ENCODE measurements at places on chromosomes 6 and 20.
A peak's percentile ranks its signal among the peaks of the same experiment; 100 is the strongest.

- no peak for DNase-seq
Measured at GRCh38 chr6:112310439-112311125, 36.5 kb upstream of the RFPL4B start.

- no peak for DNase-seq
Measured at GRCh38 chr6:158826819-158827501, 7.8 kb upstream of the EZR start.

DNA sequence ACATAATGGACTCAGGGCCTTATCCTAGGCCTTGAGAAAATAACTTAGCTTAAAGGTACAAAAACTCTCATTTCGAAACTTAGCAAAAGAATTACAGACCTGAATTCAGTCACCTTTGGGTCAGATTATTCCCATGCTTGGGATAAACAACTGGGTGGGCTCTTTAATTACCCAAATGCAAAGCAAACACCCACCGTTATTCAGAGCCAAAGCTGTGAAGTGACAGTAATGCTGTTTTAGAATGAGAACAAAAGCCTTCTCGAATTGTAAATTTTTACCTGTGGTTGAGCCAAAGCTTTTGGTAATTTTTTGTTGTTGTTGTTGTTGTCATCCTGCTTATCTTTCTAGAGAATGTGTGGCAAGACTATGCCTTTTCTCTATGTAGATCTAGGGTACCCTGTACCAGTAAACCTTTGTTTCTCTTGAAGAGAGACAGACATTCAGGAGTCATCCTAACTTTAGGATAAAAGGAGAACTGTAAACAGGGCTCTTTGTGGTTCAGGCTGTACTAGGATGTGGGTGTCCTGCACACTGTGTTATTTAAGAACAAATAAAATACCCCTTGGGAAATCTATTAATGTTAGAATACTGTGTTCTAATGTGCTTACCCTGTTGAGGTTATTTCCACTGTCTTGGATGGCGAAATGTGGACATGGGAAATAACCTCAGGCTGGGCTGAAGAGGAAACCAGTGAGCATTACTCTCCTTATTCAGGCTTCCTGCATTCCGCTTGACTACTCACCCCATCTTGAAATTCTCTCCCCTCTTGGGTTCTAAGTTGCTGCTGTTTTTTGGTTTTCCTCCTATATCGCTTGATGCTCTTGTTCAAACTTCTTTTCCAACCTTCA lies 480.7 kb downstream of the CD83 start:
- DNase-seq = no peak

- DNase-seq = peak; percentile 40
Measured at GRCh38 chr6:43020847-43021246, 576 bp upstream of the RRP36 start.

DNA sequence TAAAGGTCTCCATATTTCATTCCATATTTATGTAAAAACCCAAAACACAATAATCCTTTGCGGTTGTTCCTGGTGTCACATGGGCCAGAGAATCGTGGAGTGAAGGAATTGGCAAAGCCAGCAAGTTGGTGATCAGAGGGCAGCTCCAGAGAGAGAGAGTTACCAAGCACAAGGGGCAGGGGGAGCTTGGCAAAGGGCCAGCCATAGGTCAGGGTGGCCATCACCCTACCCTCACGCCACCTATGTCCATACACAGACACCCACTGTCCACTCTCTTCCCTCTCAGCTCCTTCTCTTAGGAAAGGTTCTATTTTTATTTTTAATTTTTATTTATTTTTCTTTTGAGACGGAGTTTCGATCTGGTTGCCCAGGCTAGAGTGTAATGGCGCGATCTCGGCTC lies 163.2 kb upstream of the JARID2 start:
- no peak for DNase-seq

- peak; percentile 67 for DNase-seq
Measured at GRCh38 chr6:21441386-21441785, 152.2 kb upstream of the SOX4 start.

- no peak for DNase-seq
Measured at GRCh38 chr20:58011947-58012610, 216.4 kb downstream of the ANKRD60 start.

DNA sequence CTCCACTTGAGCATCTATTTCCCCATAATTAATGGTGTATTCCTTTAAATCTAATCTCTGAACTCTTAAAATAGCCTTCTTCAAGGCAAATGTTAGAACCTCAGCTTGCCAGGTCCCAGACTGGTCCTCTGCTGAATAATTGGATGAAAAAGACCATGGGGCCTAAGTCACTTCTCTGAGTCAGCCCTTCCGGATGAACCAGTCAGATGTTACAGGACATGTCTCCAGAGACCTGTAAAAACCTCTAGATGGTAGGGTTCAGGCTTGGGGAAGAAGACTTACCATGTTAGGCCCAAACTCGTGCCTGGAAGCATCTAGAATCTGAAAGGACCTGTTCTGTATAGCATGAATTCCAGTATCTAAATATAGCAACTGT lies 97.3 kb downstream of the CDKAL1 start:
- DNase-seq = no peak

DNA sequence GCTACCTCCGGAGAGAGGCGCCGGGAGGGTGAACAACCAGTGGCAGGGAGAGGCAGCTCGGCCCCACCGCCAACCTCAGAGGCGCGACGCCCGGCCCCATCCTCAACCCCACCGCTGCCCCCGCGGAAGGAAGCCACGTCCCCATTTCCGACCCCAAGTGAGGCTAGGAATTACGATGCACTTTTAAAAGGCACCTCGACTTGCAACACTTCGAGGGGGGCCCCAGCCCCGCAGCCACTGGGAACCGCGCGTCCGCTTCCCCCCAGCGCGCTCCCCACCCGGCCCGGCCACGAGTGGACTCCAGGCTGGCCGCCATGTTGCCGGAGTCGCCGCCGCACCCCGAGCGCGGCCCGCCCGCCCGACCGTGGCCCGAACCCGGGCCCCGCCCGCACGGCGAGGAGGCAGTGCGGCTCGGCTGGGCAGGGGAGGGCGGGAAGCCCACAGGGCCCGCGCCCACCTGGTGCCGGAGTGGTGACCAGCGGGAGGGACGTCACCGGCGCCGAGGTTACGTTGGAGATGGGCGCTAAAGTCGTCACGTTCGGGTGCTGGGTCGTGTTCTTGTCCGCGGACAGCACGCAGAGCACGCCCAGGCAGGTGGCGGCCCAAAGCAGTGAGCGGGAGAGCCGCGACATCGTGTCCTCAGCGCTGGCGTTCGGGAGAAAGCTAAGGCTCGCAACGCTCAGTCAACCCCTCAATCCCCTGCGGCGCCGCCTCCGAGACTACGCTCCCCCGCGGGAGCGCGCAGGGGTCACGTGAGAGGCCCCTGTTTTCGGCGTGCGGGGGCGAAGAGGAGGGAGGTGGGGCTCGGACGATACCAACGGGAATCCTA lies at the start of gene CD164:
CD164 (minus strand) TSS at position 721 of the 829 bp plus-strand sequence; CDS start at position 632, 89 bp downstream.
- peak; percentile 98 for DNase-seq

- DNase-seq = no peak
Measured at GRCh38 chr6:2225422-2226392, 19.7 kb downstream of the GMDS start.

GRCh38 chr6:143026696-143027449 lies 33.8 kb upstream of the AIG1 start:
- peak; percentile 57 for DNase-seq

DNA sequence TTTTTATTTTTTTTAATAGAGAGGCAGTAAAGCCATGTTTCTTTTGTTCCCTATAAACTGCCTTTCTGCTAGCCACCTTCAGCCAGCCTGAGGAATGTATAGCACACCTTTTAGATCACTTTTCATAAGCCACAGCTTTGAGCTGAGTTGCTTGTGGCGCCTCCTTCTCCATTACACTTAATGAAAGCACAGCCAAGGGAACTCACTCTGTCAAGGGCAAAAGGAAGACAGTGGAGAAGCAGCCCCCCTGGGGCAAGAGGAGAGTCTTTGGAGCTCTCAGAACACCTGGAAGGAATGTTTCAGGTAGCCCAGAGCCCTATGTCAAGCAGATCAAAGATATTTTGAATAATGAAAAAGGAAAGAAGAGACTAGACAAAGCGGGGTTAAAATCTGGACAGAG lies 235.1 kb downstream of the CLIC5 start:
- no peak for DNase-seq

DNA sequence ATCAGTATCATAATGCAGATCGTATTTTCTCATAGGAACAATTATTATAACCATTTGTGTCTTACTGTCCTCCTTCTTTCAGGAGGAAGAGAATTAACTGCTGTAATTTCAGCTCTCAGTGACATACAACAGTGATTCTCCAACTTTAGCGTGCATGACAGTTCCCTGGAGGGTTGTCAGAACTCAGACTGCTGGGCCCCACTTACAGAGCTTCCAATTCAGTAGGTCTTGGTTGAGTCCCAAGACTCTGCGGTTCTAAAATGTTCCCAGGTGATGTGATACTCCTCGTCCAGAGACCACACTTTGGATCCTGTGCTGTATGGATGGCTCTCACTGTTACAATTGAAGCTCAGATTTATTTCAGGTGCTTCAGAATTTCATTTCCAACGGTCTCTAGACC lies 72.8 kb downstream of the CAP2 start:
- DNase-seq = no peak

DNA sequence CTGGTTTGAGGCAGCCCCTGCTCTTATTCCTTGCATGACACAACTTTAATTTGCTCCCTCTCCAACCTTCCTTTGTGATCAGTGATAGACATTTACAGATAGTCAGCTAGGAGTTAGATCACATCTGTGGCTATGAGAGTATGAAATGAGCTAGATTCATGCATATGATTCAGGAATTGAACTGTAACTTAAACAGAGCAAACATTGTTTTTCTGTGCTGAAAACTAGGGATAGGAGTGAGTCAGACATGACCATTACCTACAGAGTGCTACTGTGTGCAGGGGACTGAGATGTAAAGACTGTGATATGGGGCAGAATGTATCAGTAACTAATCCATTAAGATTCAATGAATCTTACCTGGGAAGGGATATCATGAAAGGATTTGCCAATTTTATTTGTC lies 279.4 kb upstream of the SPTLC3 start:
- no peak for DNase-seq

GRCh38 chr6:12082368-12082767 lies 70.3 kb downstream of the HIVEP1 start:
- DNase-seq = no peak

- DNase-seq = no peak
Measured at GRCh38 chr6:27275025-27275956, 27.8 kb downstream of the PRSS16 start.

GRCh38 chr20:46683011-46683667 lies 6.1 kb downstream of the TP53RK start:
- DNase-seq = peak; percentile 63

DNA sequence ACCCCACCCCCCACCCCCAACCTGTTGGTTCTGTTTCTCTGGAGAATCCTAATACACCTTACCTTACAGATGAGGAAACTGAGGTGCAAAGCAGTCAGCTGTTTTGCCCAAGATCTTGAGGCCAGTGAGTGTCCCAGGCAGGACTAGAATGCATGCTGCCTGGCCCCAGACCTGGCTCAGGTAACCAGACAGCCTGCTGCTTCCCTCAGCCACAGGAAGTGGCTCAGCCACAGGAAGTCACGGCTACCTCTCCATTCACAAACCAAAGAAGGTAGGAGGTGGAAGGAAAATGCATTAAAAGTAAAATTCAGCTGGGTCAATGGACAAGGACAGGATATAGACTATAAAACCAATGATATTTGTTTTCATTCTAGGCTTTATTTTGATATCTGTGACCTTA lies 517.6 kb downstream of the CD83 start:
- no peak for DNase-seq

- no peak for DNase-seq
Measured at GRCh38 chr20:6685626-6686025, 81.9 kb upstream of the BMP2 start.

Data from cardiac muscle cell (in vitro differentiated cells and primary cell).